ENCODE measurements at places on chromosomes 3 and 15.

DNA sequence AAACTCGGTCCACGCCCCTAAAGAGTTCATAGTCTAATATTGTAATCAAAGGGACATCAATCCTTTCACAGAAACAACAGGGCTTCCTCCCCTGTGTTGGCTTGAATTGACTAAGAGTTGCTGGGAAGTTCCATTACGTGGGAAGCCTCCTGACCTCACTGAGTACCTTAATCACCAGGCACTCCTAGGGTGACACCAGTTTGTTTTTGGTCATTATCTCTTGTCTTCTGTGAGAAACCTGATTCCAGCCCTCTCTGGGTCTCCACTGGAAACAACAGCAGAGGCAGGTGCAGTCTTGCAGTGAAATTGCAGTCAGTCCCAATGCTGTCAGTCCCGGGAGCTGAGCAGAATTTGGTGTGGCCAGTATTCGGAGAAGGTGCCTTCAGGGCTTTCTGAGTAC is 55.4 kb downstream of the BOC start:
- no peak for DNase-seq

DNA sequence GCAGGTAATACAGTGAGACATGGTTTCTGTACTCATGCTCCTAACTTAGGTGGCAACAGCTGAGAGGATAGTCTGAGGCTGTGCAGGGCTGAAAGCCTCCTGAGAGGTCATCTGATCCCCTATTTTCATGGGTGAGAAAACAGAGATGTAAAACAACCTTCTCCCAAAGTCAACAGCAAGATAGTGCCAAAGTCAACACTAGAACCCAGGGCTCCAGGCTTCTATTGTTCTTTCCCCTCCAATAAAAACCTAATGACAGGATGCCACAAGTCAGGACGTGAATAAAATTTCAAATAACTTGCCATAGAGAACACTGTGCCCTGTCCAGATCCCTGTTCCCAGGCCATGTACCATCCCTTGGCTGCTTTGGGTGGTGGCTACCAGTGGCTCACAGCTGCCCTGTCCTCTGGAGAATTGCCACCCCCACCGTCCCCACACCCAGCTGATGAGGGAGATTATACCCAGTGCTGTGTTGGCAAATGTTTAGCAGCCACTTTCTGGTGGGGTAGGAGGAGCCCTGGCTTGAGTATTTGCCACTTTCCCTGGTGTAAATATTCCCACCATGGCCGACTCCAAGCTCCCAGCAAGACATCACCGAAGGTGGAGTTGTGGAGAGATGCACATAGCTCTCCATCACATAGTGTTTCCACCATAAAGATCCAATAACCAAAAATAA is 54.8 kb downstream of the SRGAP3 start:
- DNase-seq, result no peak

DNA sequence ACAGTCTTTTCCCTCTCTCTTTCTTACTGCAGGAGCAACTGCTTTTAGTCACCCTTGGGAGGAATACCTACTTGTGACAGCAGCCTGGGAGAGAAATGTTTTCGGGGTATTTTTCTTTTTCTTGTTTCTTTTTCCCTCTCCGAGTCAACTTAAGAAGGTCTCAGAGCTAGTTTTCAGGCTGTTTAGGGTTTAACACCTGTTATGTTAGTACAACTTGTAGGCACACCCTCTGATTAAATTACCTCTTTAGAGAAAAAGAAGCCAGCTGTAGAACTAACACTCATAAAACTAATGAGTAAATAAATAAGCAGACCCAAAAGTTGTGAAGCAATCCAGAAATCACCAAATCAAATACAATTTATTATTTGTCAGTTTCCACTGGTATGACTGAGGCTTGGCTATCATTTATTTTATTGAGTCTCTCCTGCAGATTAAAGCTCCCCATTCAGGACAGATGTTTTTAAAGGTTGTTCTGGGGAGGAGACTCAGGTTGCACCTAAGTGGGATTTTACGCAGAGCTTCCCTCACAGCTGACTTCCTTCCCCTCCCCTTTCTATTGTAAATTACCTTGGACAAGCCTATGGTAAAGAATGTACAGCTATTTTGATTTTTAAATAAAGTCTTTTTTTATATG is 112.5 kb downstream of the FOXB1 start:
- DNase-seq, result no peak

DNA sequence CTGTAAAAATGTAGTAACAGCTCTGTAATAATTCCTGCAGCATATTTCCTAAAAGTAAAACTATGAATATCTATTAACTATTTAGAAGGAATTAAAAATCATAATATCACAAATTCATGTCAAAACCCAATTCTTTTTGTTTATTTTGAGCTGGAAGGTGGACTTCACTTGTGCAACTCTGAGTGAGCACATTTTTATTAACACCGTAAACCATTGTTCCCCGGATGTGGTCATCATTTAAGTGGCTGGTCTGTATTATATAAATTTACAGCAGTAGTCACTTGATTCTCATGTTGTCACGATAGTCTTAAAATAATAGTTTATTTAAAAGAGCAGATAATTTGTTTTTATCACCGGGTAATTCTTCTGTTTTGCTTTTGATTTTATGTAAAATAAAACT is 43.0 kb upstream of the UTS2B start:
- no peak for DNase-seq

Measured in NCI-H2227 treated with DMSO at 0.1 percent for 48 hours (cell line).